NCI-H524 treated with DMSO at 0.1 percent for 48 hours (cell line): ENCODE measurements at places on chromosomes 1 and 21.

DNA sequence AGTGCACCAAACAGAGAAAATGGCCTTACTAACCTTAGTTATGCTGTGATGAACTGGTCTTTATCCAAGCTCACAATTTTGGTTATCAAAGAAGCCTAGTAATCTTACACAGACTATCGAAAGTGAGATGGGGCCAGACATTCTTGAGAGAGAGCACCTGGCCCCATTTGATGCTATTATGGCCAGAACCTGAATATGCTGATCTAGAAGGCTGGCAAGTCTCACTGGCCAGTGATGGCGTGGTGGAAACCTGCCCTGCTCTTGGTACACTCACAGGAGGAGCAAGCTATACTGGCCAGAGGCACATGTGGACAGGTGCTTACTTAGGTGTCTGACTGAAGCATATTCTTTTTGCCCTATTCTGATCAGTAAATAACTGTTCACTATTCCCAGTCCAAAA lies 357.8 kb upstream of the ZRANB2 start:
- no peak for DNase-seq

- no peak for DNase-seq
These were observed 831 bp downstream of the TMEM52 start for GRCh38 chr1:1917995-1918900.

- DNase-seq, result no peak
These were observed 4.1 kb upstream of the DNMT3L start for GRCh38 chr21:44265734-44266270.

- no peak for DNase-seq
These were observed 41.8 kb upstream of the C1orf198 start for GRCh38 chr1:230909974-230910754.

GRCh38 chr1:77834771-77835334 lies 53.6 kb upstream of the NEXN start:
- DNase-seq, result no peak
